Left cardiac atrium (tissue), 4 donors: ENCODE measurements at places on chromosomes 16 and 17. TPM values are rescaled to one million over a fixed set of nuclear protein-coding genes. Genes with fewer than 3 reads are reported as not detected.
A peak's percentile ranks its signal among the peaks of the same experiment; 100 is the strongest.

Gene C16orf96
- 0.10 TPM for total RNA-seq

Gene KRTAP4-9
- total RNA-seq = not detected

Gene CES4A
- 8.5 TPM for total RNA-seq

Gene TRIM72
- 0.44 TPM for total RNA-seq

Gene LYRM9
- 5.7 TPM for total RNA-seq

Gene TP53TG3
- 0.39 TPM for total RNA-seq

Gene ZFPM1
- total RNA-seq = 7.0 TPM

DNA sequence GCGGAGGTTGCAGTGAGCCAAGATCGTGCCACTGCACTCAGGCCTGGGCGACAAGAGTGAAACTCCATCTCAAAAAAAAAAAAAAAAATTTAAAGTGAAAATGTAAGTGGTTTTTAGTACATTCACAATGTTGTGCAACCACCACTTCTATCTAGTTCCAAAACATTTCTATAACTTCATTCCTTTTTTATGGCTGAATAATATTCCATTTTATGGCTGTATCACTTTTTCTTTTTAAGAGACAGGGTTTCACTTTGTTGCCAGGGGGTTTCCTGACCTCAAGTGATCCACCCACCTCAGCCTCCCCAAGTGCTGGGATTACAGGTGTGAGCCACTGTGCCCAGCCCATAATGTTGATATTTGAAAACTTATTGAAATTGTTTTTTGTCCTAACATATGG is 11.7 kb upstream of the CMTM3 start:
- DNase-seq = no peak

GRCh38 chr17:3772764-3773163 is 28.2 kb downstream of the ITGAE start:
- DNase-seq = no peak

GRCh38 chr17:65198653-65199382 is 61.6 kb downstream of the RGS9 start:
- no peak for DNase-seq

- DNase-seq = peak; percentile 80
Measured at GRCh38 chr17:63434951-63435571, 11.0 kb downstream of the CYB561 start.

- no peak for DNase-seq
Measured at GRCh38 chr16:70638814-70639792, 7.3 kb upstream of the IL34 start.

- no peak for DNase-seq
Measured at GRCh38 chr17:57313097-57313835, 56.9 kb downstream of the MSI2 start.

DNA sequence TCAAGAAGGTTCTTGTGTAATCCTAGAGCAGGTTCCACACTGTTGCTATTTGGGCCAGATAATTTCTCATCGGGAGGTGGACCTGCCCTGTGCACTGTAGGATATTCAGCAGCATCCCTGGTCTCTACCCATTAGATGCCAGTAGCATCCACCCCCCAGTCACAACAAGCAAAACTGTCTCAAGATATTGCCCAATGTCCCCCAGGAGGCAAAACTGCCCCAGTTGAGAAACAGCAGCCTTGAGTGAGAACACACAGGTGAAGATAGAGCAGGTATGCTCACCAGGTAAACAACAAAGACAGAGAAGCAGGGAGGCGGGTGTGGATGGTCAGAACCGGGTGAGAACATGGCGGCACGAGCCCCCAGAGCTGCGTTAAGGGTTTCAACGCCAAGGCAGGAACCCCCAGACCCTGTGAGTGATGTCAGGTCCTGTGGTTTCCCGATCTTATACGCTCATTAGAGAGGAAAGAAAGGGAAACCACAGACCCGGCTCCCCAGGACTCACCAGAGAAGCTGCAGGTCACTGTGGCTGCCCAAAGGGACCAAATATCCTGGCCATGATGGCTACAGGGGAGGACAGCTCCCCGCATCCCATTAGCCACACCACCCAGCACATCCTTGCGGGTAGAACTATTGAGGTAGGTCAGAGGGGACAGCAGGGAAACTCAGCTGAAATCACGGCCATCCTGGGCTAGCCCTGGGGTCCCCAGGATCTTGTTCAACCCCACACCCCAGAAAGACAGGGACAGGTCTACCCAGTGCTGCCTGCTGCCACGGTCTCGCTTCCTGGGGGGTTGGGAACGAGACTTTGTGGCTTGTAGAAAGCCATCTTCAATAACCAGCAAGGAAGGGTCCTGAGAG is 21.2 kb downstream of the CDC42EP4 start:
- no peak for DNase-seq

- DNase-seq = no peak
Measured at GRCh38 chr16:86872131-86872530, 293.8 kb downstream of the FOXL1 start.

DNA sequence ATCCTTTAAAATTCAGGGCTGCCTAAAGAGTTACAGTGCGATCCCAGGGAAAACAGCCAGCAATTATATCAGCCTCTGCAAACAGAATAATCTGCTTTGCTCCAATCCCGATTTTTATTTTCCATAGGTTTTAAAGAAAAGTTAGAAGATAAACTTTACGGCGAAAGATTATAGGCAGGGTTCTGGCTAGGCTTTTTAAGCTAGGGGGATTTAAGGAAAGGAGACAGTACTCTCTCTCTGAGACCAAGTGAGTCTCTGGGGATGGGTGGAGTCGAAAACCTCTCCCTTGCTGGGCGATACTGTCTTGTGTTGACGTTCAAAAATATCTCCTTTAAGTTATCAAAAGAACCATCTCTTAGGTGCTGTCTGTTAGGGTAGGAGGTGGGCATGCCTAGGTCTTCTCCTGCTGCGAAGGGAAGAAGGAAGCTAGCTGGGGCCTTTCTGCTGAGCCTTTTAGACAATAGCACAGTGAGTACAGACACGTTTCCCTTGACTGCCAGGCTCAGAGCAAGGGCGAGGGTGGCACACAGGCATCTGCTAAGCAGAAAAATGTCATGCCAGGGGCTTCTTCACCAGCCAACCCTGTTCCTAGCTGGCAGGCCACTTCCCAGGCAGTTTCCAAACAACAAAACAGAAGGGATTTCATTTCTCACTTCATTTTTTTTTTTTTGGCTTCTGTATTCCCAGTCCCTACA is 167.9 kb upstream of the MAF start:
- DNase-seq = no peak
